Smooth muscle cell of bladder (primary cell): ENCODE measurements at places on chromosomes 7 and 10. TPM values are rescaled to one million over a fixed set of nuclear protein-coding genes. Genes with fewer than 3 reads are reported as not detected.

The COL17A1 gene
- total RNA-seq: 0.43 and 0.74 TPM in 2 replicates

The CYP26A1 gene
- total RNA-seq: 0.09 and 0.14 TPM in 2 replicates

The CFAP43 gene
- total RNA-seq: 0.09 and 0.14 TPM in 2 replicates

The TMEM196 gene
- not detected in 2 replicates for total RNA-seq

The PON3 gene
- not detected in 2 replicates for total RNA-seq

The PLAU gene
- 36.7 and 143 TPM in 2 replicates for total RNA-seq

The SPAM1 gene
- total RNA-seq: not detected in 2 replicates

The GLI3 gene
- total RNA-seq: 4.1 and 5.1 TPM in 2 replicates

The FAM237B gene
- under 0.01 TPM in 1 of 2 replicates, not detected in the other for total RNA-seq

The EBLN1 gene
- not detected in 2 replicates for total RNA-seq

The FXYD4 gene
- not detected in 2 replicates for total RNA-seq

The VAX1 gene
- total RNA-seq: not detected in 2 replicates
